ENCODE measurements at places on chromosomes 2 and 18.

DNA sequence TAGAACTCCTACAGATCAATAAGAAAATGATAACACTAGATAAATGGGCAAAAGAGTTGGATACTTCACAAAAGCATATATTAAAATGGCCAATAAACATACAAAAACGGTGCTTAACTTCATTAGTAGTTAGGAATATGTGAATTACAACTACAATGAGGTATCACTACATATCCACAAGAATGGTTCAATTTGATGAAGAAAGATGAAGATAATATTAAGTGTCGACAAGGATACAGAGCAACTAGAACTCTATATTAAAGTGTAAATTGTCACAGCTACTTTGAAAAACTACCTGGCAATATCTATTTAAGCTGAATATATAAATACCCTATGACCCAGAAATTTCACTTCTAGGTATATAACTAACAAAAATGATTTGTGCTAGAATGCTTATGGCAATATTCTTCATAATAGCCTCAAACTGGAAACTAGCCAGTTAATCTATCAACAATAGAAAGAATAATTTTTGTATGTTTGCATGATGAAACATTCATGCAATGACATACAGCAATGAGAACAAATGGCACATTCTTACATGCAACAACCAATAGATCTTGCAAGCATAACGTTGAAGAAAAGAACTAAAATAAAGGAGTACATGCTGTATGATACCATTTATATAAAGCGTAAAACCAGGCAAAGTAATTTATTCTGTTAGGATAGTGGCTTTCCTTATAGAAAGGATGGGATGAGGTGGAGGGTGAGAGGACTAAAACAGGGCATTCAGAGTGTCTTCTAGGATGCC is 290.2 kb upstream of the SESTD1 start:
- no peak for DNase-seq

DNA sequence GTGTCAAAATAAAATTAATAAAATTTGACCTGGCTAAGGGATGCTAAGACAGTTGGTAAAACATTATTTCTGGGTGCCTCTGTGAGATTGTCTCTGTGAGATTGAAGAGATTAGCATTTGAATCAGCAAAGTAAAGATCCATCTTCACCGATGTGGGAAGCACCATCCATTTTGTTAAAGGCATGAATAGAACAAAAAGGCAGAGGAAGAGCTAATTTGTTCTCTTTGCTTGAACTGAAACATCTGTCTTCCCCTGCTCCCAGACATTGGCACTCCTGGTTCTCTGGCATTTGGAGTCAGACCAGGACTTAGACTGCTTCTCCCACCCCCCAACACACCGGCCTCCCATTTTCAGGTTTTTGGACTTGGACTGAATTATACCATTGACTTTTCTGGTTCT is 603.8 kb upstream of the LINC00305 start:
- no peak for DNase-seq

DNA sequence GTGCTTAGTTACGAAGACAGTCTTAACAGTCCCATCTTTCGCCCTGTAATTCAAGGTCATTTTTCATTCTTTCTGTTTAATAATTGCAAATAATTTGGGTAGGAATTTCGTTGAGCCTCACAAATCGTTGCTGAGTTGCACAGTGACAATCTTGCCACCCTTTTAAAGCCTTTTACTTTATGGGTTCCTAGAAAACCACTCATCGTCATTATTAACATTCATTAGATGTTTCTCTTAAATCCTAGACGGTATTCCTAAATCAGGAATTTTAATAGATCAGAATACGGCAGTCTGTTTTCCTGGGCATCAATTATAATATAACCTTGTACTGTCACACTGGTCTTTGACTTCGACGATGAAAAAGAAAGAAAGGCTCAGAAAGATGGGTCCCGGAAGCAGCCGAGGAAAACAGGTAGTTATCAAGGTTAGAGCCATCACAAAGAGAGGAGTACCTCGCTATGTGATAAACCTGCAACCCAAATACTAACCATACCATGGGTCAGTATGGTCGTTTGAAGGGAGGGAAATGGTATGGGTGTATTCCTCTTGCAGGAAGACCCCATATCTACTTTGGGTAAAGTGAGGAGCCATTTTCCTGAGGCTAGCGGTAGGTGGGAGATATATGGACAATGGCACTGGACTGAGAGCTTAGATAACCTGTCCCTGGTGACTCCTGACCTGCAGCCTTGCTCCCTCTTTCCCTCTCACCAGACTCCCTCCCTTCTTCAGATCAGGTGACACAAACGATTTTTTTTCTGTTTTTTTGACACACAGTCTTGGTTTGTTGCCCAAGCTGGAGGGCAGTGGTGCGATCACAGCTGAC is 981 bp upstream of the SF3B1 start:
- DNase-seq: no peak

DNA sequence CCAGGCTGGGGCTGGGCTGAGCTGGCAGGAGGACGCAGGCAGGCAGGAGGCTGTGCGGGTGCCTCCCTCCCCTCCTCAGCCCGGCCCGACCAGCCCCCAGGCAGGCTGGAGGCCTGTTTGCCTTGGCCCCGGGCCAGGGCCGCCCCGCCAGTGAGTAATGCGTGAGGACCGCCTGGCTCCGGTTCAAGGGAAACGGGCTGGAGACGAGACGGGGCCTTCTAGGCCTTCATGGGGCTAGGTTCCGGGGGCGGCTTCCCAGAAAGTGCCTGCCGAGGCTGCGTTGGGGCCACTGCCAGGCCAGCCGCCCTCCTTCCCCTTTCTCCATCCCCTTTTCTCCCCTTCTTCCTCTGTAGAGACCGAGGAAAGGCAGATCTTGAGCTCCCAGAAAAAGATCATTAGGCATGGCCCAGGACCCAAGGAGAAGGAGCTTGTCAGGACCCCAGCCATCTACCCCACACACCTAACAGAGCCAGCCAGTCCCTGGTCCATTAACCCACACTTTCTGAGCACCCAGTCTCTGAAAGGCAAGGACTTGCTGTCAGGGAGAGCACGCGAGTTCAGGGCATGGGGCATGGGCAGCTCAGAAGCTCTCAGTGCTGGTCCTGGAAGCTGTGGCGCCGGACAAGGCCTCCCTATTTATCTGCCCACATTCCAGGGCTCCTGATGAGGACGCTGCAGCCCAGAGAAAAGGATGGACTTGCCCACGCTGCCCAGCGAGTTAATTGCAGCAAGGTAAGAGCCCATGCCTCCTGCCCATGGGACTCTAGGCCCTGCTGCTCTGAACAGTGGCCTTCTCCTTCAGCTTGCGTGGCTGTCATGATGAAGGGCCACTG is 48.5 kb downstream of the SMAD7 start:
- DNase-seq: peak; percentile 94

GRCh38 chr18:25517881-25518715 is 166.1 kb upstream of the ZNF521 start:
- no peak for DNase-seq
